Prostate gland (tissue), 2 donors: ENCODE measurements at places on chromosomes 2 and 18. TPM values are rescaled to one million over a fixed set of nuclear protein-coding genes. Genes with fewer than 3 reads are reported as not detected.

DNA sequence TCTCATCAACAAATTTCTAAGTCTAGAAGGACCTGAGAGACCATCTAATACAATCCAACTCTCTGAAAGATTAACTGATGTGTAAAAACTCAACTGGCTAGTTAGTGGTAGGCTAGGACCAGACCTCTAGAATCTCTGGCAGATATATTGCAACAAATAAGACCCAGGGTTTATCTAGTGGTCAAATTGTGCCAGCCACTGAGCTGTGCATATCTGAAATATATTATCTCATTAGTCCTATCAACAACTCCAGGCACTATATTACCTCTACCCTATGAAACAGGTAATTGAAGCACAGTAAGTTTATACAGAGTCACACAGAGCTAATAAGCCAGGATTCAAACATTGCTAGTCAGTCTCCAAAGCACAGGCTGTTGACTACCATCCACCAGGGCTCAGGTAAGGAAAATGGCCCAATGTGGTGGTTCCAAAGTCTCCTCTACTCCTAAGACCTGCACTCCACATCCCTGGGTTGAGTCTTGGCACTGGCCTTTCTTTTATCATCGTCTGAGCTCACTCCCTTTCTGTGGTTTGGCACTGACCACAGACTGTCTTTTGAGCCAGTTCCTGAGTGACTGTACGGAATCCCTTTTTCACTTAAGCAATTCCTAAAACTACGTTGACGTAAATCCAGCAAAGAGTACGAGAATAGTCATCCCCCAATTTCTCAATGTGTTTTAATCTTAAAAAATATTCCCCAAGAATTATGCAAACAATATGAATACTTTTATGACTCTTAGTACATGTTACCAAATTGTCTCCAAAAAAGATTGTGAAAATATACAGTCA lies 11.9 kb upstream of the PID1 start:
- DNase-seq = no peak
- no peak overlapping the region for H3K4me3 ChIP-seq
- H3K36me3 ChIP-seq = no peaks in the 10 kb centered on the region

The ASB18 gene
- total RNA-seq = not detected

The GDF7 gene
- 7.0 TPM for total RNA-seq

The PLB1 gene
- total RNA-seq = 7.4 TPM

GRCh38 chr2:8469709-8470493 lies 212.0 kb upstream of the ID2 start:
- H3K4me3 ChIP-seq = no peak overlapping the region
- no peaks in the 10 kb centered on the region for H3K27me3 ChIP-seq
- DNase-seq = no peak
- H3K36me3 ChIP-seq = no peaks in the 10 kb centered on the region
- no peak overlapping the region for H3K27ac ChIP-seq

GRCh38 chr2:177545981-177546585 lies 153.5 kb downstream of the AGPS start:
- no peaks in the 10 kb centered on the region for H3K4me1 ChIP-seq
- DNase-seq = no peak
- H3K36me3 ChIP-seq = no peaks in the 10 kb centered on the region
- no peak overlapping the region for H3K4me3 ChIP-seq
- no peak overlapping the region for H3K27ac ChIP-seq

The SERPINB3 gene
- total RNA-seq = 8.8 TPM

The DAPL1 gene
- total RNA-seq = not detected

DNA sequence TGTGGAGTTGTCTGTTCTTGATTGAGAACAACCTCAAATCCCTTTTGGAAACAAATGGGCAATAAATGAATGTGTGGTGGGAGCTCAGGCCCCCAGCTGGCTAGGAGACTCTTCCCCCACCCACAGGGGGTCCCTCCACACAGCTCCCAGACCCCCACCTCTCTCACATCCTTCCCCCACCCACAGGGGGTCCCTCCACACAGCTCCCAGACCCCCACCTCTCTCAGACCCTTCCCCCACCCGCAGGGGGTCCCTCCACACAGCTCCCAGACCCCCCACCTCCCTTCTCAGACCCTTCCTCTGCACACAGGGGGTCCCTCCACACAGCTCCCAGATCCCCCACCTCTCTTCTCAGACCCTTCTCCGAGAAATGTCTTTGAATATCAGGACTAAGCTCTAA lies 79.0 kb upstream of the CTDP1 start:
- H3K4me1 ChIP-seq = no peaks in the 10 kb centered on the region
- DNase-seq = no peak
- H3K36me3 ChIP-seq = no peaks in the 10 kb centered on the region
- H3K27me3 ChIP-seq = peaks cover 4% of the 10 kb centered on the region

- no peaks in the 10 kb centered on the region for H3K36me3 ChIP-seq
- H3K4me1 ChIP-seq = no peaks in the 10 kb centered on the region
- H3K27me3 ChIP-seq = no peaks in the 10 kb centered on the region
- no peak for DNase-seq
- H3K27ac ChIP-seq = no peak overlapping the region
These were observed 439.7 kb downstream of the RIT2 start for GRCh38 chr18:42675810-42676209.

The CDCA7 gene
- 9.5 TPM for total RNA-seq

DNA sequence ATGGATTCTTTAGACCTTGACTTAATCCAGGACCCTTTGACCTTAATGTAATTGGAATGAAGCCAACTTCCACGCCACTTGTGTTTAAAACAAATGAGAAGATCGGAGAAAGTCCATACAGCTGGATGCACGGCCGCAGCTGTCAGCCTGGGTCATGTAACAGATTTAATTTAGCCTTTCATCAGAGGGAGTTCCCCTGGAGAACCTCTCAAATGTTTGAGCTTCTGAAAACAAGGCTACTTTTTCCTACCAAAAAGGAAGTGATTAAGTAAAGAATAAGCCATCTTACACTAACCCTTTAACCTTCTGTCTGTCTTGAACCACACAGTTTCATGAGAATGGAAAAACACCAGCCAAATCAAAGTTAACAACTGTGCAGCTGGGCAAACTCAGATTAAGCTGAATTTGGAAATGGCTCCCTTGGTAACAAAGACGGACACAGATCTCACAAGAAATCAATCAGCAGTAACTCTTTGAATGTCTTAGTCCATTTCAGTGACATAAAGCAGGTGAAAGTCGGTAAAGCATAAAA lies 103.6 kb downstream of the DOCK10 start:
- no peak for DNase-seq
- H3K27ac ChIP-seq = no peak overlapping the region
- H3K27me3 ChIP-seq = no peaks in the 10 kb centered on the region
- peaks cover 3% of the 10 kb centered on the region for H3K4me1 ChIP-seq

DNA sequence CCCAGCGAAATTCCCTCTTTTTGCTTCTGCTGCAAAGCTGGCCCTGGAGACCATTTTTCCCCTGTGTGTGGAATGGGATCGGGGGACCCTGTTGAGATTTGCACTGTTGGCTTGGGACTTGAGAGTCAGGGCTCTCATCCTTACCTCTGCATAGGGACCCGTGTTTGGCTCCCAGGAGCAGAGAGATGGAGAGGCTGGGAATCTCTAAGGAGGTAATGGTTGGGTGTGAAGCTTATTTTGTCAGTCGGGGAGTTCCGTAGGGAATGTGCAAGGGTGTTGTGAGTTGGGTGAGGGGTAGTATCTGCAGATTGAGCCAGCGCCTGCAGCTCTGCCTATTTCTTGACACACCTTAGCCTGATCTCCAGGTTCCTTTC lies 4.5 kb downstream of the GATA6 start:
- H3K4me3 ChIP-seq = no peak overlapping the region
- no peak overlapping the region for H3K27ac ChIP-seq
- no peak for DNase-seq
- H3K4me1 ChIP-seq = peaks cover 1% of the 10 kb centered on the region

DNA sequence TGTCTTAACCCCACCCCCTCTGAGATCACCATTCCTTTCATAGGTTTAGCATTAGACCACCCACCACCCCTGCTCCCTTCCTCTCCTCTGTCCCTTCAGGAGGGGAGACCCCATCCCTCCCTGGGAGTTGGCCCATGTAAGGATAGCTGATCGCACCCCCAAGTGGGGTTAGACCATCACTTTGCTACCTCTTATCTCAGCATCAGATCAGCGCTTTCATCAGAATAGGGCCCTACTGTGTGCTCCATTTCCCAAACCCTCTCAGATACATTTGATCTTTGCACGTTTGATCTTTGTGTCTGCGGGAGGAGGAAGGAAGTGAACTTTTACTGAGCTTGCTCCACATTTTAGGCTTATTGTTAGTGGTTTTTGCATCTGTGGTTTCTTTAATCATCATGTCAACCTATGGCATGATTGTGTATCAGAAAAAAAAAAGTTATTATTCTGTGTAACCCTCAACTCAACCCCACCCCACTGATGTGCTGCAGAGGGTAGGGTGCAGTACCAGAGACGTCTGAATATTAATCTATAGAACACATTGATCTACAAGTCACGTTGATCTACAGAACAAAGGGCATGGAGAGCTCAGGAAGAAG lies 81.2 kb downstream of the PDCL3 start:
- no peaks in the 10 kb centered on the region for H3K27me3 ChIP-seq
- no peak overlapping the region for H3K4me3 ChIP-seq
- H3K27ac ChIP-seq = no peak overlapping the region
- H3K4me1 ChIP-seq = no peaks in the 10 kb centered on the region

The KRTCAP3 gene
- 31.4 TPM for total RNA-seq

The GAL3ST2 gene
- 2.4 TPM for total RNA-seq

DNA sequence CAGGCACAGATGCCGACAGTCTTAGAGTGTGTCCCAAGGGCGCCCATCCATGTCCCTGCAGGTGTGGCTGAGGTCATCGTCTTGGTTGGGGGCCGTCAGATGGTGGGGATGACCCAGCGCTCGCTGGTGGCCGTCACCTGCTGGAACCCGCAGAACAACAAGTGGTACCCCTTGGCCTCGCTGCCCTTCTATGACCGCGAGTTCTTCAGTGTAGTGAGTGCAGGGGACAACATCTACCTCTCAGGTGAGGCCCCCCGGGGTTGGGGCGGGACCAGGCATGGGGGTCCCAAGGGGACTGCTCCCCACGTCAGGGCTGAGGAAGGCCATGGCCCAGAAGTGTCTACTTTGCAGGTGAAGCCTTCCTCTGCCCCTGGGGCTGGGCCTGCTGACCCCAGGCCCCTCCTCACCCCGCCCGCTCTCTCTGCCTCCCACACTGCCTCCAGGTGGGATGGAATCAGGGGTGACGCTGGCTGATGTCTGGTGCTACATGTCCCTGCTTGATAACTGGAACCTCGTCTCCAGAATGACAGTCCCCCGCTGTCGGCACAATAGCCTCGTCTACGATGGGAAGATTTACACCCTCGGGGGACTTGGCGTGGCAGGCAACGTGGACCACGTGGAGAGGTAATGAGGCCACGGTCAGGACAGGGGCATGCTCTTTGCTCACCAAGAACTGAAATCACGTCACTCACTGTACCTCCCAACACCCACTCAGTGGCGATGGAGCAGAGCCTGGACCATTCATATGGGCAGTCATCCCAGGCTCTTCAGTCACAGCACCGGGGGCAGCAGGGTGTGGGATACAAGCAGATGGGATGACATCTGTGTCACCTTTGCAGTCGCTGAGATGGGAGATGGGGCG lies 230.8 kb downstream of the ATAD2B start:
- DNase-seq = no peak
- no peak overlapping the region for H3K27ac ChIP-seq
- no peaks in the 10 kb centered on the region for H3K36me3 ChIP-seq
- H3K4me3 ChIP-seq = no peak overlapping the region

- H3K27me3 ChIP-seq = no peaks in the 10 kb centered on the region
- no peak overlapping the region for H3K27ac ChIP-seq
- H3K4me3 ChIP-seq = no peak overlapping the region
- H3K36me3 ChIP-seq = no peaks in the 10 kb centered on the region
- DNase-seq = no peak
- H3K4me1 ChIP-seq = no peaks in the 10 kb centered on the region
These were observed 7.0 kb downstream of the AFF3 start for GRCh38 chr2:100135415-100135814.

The SPC25 gene
- total RNA-seq = 0.91 TPM

- no peak overlapping the region for H3K4me3 ChIP-seq
- H3K4me1 ChIP-seq = no peaks in the 10 kb centered on the region
- no peak overlapping the region for H3K27ac ChIP-seq
- peaks cover 4% of the 10 kb centered on the region for H3K27me3 ChIP-seq
- peak; percentile 8 for DNase-seq
These were observed 383.3 kb downstream of the MTX2 start for GRCh38 chr2:176652300-176653182.
